ENCODE measurements at places on chromosomes 6 and 20.

GRCh38 chr6:97653517-97653916, 370.5 kb upstream of the MMS22L start:
- no peak for DNase-seq

GRCh38 chr6:36848658-36849441, 9.6 kb upstream of the CPNE5 start:
- no peak for DNase-seq

DNA sequence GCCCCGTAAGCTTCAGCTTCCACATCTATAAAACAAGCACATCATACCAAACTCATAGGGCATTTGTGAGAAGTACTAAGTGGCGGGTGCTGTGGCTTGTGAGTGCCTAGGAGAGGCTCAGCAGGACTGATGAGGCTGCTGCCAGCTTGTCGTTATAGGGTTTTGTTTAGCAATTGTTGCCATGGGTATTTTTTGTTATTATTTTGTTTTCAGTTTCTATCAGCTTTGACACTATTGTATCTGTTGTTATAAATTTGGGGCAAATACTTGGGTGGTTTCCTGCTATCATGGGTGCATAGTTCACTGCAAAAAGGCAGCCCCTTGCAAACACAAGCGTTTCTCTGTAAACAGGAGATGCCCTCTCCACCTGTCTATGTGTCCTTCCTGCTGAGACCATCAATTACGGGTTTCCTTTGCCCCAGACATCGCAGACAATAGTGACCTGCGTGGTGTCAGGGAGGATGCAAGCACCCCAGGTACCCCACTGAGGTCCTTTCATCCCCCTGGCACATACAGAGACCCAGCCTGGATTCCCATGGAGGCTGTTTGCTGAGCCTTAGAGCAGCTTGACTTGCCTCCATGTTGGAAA, 3.1 kb upstream of the CCDC167 start:
- DNase-seq, result no peak

DNA sequence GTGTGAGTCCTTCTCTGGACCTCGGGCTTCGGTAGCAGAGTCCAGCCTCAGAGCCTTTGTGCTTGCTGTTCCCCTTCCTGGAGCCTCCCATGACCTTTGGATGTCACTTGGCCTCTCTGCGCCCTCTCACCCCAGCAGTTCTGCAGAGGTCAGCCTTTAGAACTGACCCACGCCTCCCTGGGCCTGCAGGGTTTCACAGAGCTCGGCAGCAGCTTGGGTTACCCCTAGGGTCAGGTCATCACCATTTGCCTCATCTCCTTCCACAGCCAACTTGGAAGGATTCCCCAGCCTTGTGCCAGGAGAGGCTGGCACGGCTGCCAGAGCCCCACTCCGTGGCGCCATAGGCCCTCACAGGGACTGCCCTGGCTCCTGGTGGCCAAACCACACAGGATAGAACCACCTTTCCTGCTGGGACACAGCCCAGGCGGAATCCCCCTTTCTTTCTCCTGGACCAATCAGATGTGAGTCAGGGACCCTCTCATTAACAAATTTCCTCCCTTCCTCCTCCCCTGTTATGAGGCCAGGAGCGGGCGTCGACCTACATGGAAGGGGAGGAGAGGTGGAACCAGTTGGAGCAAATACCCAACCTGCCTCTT, 13.9 kb upstream of the SIRPA start:
- DNase-seq, result no peak

DNA sequence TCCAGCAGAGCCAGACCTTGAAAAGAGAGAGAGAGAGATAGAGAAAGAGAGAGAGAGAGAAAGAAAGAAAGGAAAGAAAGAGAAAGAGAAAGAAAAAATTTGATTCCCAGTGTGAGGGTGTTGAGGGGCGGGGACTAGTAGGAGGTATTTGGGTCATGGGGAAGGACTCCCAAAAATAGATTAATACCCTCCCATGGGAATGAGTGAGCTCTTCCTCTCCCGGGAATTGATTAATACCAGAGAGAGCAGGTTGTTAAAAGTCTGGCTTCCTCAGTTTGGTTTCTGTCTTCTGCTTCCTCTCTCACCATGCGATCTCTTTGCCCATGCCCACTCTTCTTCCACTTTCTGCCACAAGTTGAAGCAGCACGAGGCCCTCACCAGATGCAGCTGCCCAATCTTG, 28.8 kb upstream of the CFAP206 start:
- no peak for DNase-seq

- peak; percentile 57 for DNase-seq
Measured at GRCh38 chr6:31525932-31526591, 2.7 kb upstream of the MCCD1 start.

GRCh38 chr20:54631059-54631458, 155.7 kb downstream of the DOK5 start:
- DNase-seq, result no peak

DNA sequence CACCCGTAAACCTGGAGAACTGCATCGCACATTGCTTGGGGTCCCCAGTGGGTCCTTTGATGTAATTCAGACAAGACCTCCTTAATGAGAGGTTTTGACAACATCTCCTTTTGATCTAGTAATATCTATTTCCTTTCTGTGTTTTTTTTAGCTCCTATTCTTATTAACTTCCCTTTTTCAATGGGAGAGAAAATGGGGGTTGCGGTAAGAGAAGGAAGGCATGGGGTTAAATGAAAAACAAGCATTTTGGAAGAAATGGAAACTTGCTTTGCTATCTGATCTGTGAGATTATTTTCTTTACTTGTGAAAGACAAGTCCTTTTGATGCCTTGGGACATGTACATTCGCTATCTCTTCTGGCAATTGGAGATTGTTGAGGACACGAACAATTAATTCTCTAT, 418.6 kb upstream of the MAN1A1 start:
- no peak for DNase-seq

- no peak for DNase-seq
Measured at GRCh38 chr6:168123165-168123911, 44.3 kb upstream of the FRMD1 start.

DNA sequence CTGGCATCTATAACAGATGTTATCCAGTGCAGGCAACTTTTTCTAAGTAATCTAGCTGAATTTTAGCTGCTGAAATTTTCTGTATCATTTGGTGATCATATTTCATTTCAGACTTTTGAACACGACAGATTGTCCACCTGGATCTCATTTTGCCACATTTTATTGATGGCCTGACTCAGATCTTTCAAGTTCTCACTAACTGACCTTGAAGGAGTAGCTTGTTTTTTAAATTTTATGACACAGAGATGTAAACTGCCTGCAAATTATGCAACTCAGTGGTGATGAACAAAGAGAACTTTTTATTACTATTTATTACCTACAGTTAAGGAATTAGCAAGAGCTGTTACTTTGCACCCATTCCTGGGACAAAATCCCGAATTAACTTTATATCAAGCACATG, 366.4 kb downstream of the PAX1 start:
- DNase-seq, result no peak

- DNase-seq, result no peak
Measured at GRCh38 chr6:143140767-143141166, 80.1 kb downstream of the AIG1 start.

DNA sequence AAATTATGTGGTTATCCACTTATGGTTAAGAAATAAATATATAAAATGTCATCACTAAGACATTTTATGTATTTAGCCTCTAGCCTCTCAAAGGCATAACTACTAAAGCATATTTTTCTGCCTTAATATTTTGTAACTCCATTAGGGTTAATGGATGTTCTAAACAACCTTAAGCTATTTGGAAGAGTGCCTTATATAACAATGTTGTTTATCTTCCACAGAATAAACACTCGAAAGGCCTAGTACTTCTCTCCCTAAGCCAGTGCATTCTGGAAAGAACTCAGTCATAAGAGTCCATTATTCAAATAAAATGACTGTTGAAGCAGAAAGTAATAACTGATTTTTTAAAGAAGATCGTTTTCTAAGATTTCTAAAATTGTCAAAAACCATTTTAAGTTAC, 15.0 kb upstream of the PRIM2 start:
- peak; percentile 70 for DNase-seq

- no peak for DNase-seq
Measured at GRCh38 chr6:144477856-144478255, 192.7 kb downstream of the UTRN start.

GRCh38 chr6:8652710-8653109, 217.4 kb upstream of the SLC35B3 start:
- no peak for DNase-seq

DNA sequence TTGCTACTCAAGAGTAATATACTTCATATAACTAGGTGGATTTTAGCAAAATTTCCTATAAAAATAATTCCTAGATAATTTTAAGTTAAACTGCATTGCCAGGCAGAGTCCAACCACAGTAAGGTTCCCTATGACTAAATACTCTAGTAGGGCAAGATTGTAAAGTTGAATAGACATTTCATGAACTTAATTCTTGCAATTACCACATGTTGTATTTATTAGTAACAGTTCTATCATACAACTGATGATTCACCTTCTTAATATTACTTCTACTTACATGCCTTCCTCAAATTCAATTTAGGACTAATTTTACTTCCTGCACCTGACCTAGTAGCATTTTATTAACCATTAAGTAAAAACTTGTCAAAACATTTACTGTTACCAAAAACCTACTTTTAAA, 266.7 kb upstream of the THEMIS start:
- DNase-seq, result no peak

- peak; percentile 3 for DNase-seq
Measured at GRCh38 chr20:16752901-16753300, 4.7 kb downstream of the OTOR start.

DNA sequence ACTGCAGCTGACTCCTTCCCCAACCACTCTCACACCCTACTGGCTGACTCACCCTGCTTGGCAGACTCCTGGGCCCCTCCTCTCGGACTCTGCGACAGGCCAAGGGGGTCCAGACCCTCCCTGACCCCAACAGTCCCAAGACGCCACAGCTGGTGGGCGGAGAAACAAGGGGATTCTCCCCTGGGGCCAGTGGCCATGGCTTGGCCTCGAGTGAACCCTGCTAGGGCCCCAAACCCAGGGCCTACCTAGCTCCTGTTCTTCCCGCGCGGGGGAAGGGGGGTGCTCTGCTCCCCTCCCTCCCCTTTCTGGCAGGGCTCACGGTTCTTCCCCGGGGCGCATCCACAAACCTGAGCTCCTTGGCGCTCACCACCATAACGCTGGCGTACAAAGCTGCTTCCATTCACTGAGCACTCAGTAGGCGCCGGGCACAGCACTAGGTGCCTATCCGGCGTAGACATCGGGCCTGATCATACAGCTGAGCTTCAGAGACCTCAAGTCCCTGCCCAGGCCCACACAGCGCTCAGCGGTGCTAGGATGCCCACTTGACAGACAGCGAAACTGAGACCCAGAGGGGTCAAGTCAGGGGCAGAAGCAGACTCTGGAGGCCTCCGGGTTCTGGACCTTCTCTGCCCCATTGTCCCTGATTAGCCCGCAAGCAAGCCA, 597 bp downstream of the ADA start:
- no peak for DNase-seq

GRCh38 chr6:133504761-133505160, 263.6 kb downstream of the EYA4 start:
- DNase-seq, result no peak

DNA sequence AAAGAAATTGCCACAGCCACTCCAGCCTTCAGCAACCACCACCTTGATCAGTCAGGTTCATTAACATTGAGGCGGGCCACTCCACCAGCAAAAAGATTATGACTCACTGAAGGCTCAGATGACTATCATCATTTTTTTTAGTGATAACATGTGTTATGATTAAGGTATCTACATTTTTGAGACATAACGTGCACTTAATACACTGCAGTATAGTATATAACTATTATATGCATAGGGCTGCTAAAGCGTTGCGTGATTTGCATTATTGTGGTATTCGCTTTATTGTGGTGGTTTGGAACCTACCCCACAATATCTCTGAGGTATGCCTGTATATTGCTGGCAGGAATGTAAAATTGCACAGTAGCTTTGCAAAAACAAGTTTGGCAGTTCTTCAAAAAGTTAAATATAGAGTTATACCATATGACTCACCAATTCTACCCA, 6.8 kb upstream of the RIPK1 start:
- DNase-seq, result peak; percentile 84

DNA sequence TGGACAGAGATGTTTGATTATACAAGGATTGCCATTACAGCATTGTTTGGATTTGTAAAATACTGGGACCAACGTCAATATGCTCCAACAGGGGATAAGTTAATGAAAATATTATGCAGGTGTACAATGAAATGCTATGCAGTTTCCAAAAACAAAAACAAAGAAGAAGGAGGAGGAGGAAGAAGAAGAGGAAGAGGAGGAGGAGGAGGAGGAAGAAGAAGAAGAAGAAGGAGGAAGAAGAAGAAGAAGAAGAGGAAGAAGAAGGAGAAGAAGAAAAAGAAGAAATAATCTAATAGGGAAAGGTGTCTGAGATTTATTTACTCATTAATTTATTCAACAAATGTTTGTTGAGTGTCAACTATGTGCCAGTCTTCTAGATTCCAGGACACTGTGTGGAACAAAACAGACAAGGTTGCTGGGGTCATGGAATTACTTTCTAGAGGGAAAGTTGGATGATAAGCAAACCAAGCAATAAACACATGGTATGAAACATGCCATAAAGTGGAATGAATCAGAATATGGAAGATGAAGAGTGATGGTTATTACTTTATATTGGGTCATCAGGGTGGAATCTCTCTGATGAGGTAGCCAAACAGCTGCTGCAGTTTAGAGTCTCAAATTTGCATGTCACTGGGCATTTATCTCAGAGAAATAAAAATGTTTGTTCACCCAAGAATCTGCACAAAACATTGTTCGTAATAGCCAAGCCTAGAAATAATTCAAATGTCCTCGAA, 6.3 kb upstream of the TRIM27 start:
- no peak for DNase-seq

DNA sequence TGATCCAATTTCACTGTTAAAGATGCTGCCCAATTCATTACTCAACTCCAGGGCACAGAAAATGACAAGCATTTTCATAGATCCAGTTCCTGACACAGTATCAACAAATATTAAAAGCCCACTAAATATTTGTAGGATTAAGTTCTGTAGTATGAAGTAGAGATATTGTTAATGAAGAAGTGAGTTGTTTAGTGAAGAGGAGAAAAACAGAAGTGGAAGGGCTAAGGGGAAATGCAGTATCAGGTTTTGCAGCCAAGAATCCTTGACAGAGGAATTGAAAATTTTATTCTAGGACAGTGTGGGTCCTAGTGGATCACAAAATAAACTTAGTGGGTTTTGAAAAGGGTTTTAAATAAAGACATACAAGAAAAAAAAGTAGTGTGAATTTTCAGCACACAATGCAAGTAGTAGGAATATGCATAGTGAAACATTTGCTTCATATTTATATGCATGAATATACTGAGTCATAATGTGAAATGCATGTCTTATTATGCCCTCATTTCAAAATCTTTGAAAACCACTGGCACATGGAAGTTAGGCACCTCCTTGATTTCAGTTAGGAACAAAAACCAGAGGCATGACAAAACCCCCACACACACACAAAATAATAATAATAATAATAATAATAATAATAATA, 338.6 kb downstream of the KHDRBS2 start:
- DNase-seq, result no peak

DNA sequence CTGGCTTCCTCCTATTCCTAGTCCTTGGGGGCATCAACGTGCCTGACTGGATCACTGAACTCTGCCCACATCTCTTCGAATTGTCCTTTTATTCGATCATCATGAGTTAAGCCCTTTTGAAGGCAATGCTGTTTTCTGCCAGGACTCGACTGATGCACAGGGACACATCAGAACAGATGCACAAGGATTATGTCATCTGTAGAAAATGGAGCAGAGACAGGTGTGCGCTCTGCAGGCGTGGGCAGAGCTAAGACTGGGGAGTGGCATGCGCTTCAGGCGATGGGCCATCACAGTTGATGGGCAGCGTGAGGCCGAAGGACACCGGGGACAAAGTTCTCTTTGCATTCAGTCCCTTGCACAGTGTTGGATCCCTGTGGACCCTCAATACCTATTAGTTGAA, 13.1 kb downstream of the GABRR1 start:
- no peak for DNase-seq
